Stimulated activated CD4-positive, alpha-beta T cell treated with anti-CD3 and anti-CD28 coated beads, Interleukin-4, amount 100 ng/mL, for 1 hour (primary cell): ENCODE measurements at places on chromosomes 2 and 18.

DNA sequence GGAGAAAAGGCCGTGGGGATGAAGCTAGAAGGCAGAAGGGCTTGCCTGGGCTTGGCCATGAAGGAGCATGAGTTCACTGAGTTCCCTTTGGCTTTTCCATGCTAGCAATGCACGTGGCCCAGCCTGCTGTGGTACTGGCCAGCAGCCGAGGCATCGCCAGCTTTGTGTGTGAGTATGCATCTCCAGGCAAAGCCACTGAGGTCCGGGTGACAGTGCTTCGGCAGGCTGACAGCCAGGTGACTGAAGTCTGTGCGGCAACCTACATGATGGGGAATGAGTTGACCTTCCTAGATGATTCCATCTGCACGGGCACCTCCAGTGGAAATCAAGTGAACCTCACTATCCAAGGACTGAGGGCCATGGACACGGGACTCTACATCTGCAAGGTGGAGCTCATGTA, 2.9 kb downstream of the CTLA4 start:
- no peak for DNase-seq

DNA sequence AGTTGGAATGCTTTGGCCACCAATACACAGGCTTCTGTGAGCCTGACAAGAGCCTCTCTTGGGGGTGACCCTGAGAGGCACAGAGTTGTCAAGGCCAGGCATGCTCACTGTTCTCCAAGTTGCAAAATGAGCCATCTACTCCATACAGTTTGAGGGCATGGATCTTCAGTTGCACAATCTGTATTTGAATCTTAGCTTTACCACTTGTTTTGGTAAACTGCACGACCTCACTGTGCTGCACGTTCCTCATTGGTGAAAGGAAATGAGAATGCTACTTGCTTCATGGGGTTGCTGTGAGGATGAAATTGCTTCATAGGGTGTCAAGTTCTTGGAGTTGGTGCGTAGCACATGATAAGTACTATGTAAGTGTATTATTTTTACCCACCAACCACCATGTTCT, 12.0 kb upstream of the HAAO start:
- DNase-seq = no peak

- no peak for DNase-seq
These were observed 121.8 kb downstream of the CTIF start for GRCh38 chr18:48660346-48661228.

GRCh38 chr2:230715201-230715600, 2.6 kb downstream of the CAB39 start:
- no peak for DNase-seq

GRCh38 chr2:200861617-200862155, 2.8 kb downstream of the CLK1 start:
- no peak for DNase-seq

DNA sequence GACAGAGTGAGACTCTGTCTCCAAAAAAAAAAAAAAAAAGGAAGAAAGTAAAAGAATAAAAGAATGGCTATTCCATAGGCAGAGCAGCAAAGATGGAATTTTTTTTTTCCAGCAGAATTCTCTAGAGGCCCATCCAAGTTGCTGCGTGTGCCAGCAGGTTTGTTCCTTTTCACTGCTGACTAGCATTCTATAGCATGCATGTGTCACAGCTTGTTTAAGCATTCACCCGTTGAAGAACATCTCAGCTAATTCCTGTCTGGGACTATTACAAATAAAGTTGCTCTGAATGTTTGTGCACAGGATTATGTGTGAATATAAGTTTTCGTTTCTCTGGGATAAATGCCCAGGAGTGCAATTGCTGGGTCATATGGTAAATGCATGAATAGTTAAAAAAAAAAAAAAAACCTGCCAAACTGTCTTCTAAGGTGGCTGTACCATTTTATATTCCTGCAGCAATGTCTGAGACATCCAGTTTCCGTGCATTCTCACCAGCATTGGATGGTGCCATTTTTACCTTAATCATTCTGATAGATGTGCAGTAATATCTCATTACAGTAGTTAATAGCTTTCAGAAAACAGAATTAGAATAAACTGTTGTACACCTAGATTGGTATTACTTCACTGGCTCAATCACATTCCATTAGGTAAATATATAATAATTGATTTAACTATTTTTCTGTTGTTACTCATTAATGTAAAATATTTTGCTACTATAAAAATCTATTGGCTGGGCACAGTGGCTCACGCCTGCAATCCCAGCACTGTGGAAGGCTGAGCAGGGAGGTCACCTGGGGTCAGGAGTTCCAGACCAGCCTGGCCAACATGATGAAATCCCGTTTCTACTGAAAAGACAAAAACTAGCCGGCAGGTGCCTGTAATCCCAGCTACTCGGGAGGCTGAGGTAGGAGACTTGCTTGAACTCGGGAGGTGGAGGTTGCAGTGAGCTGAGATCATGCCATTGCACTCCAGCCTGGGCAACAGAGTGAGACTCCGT, 47.5 kb upstream of the ASAP2 start:
- DNase-seq = no peak

- DNase-seq = peak; percentile 25
These were observed 819 bp upstream of the KLF11 start for GRCh38 chr2:10042301-10043161.

- no peak for DNase-seq
These were observed 384.1 kb downstream of the ERBB4 start for GRCh38 chr2:212154477-212154878.

GRCh38 chr2:241802421-241803318, 6.3 kb upstream of the NEU4 start:
- DNase-seq = no peak

DNA sequence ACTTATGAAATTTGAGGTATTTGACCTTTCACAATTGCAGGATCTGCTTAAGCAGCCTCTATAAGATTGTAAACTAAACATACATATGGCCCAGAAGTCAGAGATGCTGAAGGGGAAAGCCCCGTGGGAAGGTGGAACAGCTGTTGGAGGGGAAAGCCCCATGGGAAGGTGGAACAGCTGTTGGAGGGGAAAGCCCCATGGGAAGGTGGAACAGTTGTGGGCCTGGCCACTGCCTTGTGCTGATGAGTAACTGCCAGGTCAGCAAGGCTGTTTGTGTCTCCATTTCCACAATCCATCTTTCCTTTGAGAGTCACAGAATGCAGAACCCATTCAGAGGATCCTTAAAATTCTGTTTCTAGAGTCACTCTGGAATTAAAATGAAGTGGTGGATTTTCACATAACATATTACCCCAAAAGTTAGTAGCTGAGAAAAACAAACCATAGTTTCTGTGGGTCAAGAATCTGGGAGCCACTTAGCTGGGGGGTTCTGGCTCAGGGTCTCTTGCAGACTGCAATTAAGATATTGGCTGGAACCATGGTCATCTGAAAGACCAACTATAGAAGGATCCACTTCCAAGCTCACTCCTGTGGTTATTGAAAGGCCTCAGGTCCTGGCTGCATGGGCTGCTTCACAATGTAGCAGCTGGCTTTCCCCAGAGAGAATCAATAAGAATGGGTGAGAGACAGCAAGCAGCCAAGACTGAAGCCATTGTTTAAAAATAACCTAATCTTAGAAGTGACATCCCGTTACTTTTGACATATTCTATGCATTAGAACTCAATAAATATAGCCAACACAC, 86.6 kb upstream of the CAVIN2 start:
- no peak for DNase-seq

DNA sequence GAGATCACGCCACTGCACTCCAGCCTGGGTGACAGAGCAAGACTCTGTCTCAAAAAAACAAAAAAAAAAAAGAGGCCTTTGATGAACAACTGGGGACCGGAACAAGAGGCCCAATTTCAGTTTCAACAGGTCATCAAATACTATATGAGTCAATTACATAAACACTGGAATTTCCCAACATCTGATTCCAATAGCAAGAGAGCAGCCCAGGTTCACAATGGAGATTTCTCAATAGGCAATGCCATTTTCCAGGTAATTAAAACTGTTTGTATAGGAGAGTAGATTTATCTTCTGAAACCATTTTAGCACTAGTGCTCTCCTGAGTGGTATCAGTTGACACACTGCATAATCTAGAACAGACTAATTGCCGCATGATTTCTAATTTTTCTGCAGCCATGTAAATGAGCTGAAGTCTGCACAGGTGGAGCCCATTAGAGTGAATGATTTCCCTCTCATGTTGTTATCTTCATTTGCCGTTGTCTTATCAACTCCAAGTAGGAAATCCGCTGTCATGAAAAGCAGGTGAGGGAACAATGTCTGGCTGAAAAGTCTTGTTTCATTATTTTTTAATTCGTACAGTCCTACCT, 264.1 kb upstream of the MEIS1 start:
- no peak for DNase-seq

DNA sequence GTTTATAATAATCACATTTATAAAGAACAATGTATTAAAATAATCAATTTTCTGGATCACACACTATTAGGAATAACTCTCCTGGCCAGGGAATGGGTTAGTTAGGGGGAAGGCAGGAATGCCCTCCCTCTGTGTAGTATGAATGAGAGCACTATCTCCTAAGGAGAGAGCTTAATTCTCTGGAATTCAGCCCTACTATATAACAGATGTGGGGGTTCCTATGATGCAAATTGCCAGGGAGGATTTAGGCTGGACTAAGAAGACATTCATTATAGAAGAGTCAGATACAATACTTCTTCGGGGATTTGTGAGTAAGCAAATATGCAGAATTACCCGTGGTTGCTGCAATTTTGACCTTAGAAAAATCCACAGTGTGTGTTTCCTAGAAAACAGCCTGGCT, 250.1 kb upstream of the VRK2 start:
- no peak for DNase-seq
